AG09319 (cell line): ENCODE measurements at places on chromosomes 16 and 17.
A peak's percentile ranks its signal among the peaks of the same experiment; 100 is the strongest.

GRCh38 chr17:15742921-15743320 lies 10.8 kb downstream of the TBC1D26 start:
- no peak for DNase-seq

DNA sequence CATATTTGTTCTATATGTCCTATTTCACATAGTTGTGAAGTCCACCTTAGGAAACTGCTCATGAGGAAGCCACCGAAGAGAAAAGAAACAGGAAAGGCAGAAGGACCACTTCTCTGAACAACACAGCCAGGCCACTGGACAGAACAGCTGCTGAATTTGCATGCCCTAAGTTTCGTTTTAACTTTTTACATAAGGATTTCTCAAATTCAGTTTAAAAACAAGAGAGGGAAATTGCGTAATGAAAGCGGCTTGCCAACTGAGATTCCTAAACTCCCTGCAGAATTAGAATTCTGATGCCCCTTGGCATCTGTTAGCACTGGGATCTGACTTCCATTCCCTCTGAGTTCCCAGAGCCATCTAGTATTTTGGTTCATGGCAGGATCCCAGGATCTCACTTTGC lies 5.0 kb upstream of the CCL8 start:
- peak; percentile 76 for DNase-seq

- no peak for DNase-seq
Observed at GRCh38 chr17:65402513-65403496, 158.6 kb downstream of the AXIN2 start.

GRCh38 chr17:43683928-43684653 lies 22.4 kb upstream of the MEOX1 start:
- no peak for DNase-seq

- no peak for DNase-seq
Observed at GRCh38 chr17:81557276-81558114, 5.3 kb upstream of the FAAP100 start.

DNA sequence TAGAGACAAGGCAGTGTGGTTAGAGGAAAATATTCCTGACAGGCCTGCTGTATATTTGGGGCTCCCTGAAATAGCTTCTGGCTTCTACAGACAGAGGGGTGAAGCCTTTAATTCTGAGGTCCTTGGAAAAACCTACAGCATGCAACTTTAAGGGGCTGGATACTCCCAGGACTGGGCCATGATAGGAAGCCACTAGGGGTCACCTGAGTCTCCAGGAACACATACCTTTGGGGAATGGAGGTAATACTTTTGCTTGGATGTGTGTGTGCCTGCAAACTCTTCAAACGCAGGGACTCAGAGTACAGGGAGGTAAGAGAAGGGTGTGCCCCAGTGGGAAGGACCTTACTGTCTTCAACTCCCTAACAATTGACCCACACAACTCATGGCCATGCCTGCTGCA lies 4.1 kb downstream of the ASIC2 start:
- DNase-seq: no peak

GRCh38 chr16:84103678-84104077 lies 13.1 kb downstream of the MBTPS1 start:
- no peak for DNase-seq

DNA sequence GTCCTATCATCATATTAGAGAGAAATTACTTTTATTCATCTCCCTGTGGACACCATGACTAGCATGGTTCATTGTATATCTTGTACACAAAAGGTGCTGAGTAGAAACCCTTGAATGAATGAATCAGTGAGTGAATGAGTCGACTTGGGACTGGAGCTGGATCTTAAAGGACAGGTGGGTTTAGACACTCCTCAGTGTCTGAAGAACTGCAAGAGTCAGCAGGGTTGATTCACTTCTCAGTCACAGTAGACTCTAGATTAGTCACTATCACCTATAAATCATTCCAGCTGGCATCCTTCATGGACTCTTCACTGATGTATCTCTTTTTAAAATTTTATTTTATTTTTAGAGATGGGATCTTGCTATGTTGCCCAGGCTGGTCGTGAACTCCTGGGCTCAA lies 30.1 kb upstream of the PMFBP1 start:
- no peak for DNase-seq

- DNase-seq: no peak
Observed at GRCh38 chr17:49071106-49071505, 61.5 kb upstream of the B4GALNT2 start.

DNA sequence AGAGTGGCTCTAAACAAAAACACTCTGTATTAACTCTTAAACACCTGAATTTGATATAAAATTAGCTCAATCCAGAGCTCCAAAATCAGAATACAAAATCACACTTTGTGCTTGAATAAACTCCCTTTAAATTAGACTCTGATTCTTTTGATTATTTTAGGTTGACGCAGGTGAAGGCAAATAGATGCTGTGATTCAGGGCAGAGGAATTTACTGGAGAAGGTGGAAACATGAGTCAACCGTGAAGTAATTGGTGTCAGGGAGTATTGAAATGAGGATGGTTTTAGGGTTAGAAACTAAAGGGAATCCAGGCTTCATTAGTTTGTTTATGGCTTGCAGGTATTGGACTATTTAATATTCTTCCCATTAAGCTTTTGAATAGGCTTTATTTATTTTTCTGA lies 37.1 kb upstream of the TEKT1 start:
- no peak for DNase-seq

DNA sequence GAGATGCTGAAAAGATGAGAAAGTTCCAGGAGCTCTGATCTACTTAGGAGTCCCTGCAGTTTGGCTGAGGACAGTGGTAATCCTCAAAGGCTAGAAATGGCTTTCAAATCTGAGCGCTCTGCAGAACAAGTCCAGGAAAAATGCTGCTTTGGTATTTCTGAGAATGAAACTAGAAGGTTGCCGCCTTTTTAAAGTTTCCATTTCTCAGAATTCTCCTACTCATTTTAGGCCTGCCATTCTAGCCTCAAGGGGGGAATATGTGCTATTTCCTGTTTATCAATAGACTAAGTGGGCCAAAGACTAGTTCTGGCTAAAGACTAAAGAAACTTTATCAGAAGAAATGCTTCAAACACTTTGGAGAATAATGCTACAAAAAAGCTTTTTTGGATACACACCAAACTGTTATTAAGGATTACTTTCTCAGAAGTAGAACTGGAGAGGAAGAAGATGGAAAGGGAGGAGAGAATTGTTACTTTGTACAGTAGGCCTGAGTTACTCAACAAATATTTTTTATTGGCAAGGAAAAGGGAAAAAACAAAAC lies at the start of gene SLFN12L:
Gene SLFN12L, minus strand, starts transcription at position 78 of the 541 bp plus-strand sequence. CDS start 15,314 bp downstream, outside the sequence.
- no peak for DNase-seq

- no peak for DNase-seq
Observed at GRCh38 chr17:32621612-32622312, 135.0 kb downstream of the CDK5R1 start.

DNA sequence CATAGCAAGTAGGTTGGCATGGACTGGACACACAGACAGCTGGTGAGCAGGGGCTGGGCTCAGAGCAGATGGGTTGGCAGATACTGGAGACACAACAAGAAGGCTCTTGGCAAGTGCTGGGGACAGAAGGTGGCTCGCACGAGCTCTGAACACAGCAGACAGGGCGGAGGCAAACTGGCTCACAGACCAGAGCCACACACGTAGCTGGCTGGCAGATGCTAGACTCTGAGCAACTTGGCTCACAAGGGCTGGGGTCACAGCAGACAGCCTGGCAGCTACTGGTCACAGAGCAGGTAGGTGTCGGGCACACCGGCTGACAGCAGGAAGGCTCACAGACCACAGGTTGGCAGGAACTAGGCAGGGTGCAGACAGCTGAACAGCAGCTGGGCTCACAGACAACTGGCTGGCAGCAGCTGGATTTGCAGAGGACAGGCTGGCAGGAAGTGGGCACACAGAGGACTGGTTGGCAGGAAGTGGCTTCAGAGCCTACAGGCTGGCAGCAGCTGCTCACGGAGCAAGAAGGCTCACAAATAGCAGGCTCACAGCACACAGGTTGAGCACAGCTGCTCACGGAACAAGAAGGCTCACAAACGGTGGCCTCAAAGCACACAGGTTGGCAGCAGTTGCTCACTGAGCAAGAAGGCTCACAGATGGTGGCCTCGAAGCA lies 725 bp downstream of the KRTAP16-1 start:
- DNase-seq: no peak

- DNase-seq: no peak
Observed at GRCh38 chr16:2686912-2687507, 4.7 kb downstream of the KCTD5 start.

- no peak for DNase-seq
Observed at GRCh38 chr16:66144641-66145040, 221.8 kb upstream of the CDH5 start.

DNA sequence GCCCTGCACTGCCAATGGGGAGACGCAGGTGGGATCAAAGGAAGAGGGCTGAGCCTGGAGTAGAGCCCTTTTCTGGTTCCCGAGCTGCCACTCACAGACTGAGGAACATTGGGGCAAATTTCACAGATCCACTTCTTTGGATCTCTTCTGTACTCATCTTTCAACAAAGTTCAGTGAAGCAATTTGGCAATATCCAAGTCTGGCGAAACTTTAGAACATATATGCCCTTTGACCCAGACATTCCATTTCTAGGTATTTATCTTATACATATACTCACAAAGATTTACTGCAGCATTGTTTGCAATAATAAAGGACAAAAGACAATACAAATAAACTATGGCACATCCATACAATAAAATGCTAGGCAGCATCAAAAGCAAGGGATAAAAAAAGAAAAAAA lies 4.9 kb downstream of the ZDHHC1 start:
- DNase-seq: no peak

GRCh38 chr17:81340607-81341515 lies 45.8 kb upstream of the SLC38A10 start:
- DNase-seq: no peak

DNA sequence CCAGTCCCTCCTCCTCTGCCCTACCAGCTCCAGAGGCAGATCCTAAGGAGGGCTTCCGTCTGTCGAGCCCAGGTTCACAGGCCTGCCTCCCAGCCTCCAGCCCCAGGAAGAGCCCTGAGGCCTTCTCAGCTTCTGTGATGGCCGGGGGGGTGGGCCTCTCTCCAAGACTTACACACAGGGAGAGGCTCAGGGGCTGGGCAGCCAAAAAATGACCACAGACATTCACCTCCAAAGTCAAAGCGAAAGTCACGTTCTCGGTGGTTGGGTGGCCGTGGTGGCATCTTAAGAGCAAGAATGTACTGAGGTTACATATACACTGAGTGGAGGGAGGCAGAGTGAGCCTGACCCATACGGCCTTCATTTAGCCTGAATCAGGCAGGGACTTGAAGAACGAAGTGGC lies 119.1 kb downstream of the CCDC182 start:
- DNase-seq: no peak

- DNase-seq: peak; percentile 34
Observed at GRCh38 chr17:38922538-38923297, 2.7 kb upstream of the LASP1NB start.

DNA sequence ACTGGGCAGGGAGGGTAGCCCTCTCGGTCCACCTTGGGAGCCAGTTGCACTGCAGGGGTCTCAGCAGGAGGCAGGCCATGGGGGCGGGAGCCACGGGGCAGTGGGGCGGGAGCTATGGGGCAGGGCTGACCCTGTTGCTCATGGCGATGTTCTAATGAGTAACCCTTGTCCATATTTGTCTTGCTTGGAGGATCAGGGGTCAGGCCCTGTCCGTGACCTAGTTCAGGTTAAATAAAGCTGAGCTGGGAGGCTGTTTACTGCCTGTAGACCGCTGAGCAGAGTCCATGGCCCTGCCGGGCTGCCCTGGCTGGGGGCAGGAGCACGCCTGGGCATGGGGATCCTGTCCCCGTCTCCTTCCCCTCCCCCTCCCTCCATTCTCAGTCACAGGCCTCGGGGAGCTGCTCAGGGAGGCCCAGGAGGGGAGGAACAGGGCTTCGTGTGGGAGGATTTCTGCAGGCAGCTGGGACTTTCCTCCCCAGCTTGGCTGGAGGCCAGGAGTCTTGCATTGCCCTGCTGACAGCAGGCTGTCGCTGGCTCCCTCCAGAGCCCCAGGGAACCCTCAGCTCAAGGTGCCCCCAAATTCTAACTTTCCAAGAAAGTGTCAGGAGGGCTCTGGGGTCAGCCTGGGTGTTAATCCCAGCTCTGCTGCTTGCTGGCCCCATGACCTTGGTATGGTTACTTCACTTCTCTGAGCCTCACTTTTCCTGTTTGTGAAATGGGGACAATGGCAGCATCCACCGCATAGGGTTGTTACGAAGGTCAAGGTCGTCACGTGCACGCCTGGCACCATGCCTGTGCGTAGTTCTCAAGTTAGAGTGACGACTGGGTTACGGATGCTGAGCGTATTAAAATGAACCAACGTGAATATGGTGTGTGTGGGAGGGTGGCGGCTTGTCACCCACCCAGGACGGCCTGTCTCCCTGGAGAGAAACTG lies 6.1 kb upstream of the SERPINF2 start:
- DNase-seq: no peak

DNA sequence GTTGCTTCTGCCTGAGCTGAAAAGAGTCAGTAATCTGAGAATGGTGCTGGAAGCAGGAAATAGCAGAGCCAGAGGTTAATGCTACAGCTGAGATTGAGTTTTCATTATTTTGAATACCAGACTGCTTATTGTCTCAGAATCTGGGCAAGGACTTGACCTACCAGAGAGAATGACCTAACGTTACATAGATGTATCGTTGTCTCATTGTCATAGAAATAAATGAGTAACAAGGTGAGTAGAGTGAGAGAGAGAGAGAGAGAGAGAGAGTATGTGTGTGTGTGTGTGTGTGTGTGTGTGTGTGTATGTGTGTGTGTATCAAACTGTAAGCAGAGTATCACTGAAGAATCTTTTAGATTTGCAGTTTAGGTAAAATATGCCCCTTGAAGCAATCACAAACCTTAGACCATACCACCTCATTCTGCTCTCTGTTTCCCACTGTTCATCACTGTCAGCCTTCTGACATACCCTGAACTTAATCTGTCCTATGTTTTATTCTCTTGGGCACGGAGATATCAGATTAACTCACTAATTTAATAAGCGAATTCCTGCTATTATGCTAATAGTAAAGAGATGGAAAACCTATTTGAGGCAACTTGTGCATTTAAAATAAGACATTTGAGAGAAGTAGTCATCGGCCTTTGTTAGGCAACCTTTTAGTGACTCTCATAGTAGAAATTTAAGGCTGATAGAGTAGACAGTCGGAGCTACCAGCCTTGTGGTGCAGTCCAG lies 87.8 kb downstream of the CYB561 start:
- peak; percentile 63 for DNase-seq

- no peak for DNase-seq
Observed at GRCh38 chr17:57260325-57261083, 4.2 kb downstream of the MSI2 start.

GRCh38 chr17:4856271-4856936 lies 23.3 kb downstream of the MINK1 start:
- no peak for DNase-seq

DNA sequence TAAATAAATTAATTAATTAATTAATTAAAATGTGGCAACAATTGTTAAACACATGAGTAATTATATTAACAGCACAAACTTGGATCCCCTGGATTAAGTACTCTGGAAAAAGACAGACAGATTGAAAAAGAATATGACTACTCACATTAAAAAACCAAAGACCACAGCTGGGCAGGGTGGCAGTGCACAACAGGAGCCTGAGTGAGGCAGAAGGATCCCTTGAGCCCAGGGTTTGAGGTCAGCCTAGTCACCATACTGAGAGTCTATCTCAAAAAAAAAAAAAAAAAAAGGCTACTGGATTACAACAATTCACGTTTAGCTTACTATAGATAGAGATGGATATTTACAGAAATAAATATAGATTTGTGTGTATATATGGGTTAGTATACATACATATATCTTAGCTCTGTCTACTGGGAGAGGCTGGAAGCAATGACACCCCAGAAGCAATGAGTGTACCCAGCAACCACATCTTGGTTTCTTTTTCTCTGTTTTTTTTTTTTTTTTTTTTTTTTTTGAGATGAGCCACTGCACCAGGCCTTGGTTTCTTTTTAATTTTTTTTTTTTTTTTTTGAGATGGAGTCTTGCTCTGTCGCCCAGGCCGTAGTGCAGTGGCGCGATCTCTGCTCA lies 10.6 kb upstream of the SUZ12 start:
- no peak for DNase-seq
